ENCODE measurements at places on chromosomes 12 and 14.

GRCh38 chr14:102551995-102552705, 40.3 kb upstream of the RCOR1 start:
- no peak for DNase-seq

DNA sequence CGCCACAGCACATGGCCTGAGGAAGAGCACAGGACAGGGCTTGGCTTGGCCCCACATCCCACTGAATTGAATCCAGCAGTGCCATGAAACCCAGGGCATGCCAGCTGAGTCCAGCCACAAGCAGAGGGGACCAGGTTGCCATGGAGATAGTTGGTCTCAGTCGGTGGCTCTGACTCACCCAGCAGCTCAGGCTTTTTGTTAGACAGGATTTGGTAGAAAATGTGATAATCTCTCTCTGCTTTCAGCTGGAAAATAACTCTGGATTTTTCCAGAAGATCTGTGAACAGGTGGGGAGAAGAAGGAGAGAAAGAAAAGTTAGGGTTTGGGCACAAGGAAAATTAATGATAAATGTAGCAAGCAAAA, 4.8 kb downstream of the MYH7 start:
- no peak for DNase-seq

GRCh38 chr14:76168531-76168930, 16.8 kb downstream of the GPATCH2L start:
- DNase-seq = no peak

DNA sequence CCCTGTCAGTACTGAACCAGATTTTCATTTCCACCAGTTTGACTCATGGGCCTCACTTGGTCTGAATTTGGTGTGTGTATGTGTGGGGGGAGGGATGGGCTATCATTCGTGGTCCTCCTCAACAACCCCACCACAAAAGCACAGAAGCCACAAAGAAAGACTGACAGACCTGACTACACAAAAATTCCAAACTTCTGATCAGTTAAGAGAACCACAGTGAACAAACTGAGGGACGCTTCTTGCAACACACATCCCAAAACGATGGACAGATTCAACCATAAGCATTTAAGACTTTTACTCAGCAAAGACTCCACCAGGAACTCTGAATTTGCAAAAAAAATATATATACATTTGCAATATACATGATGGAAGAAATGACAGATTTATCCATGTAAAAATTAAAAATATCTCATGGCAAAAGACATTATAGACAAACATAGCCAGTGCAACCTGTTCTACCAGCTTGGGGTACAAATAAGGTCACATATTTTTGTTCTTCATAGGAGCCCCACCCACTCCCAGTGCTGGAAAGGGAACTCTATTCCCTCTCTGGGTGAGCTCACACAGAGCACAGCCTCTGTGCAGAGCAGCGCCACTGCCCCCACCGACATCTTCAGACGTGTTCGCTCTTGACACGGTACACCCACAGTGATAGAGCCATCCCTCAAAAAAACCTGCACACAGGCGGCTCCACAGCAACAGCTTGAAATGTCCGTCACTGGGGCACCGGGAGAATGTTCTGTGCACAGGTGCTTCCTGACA, 49.7 kb downstream of the JAG2 start:
- no peak for DNase-seq

DNA sequence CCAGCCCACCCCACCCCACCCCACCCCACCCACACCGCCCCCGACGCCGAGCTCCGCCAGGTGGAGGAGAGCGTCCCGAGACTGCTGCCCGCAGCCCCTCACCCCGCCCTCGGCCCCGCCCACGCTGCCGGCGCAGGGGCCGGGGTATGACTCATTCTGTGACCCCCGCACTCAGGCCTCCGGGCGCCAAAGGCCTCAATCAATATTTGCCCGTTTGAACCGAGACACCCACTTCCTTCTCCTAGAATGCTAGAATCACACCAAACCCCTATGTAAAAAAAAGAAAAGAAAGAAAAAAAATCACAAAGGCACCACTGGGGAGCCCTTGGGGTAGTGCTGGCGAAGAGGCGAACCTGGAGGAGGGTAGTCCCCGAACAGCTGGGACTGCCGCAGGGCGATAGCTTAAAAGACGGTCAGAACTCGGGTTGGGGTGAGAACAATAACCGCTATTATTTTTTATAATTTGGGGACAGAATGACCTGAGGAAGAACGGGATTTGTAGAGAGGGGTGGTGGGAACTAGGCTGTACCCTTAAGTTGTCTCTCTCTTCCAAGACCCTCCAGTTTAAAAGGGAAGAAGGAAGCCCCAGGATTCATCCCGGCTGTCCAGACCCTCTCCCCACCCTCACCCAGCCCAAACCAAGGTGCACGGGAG, 894 bp downstream of the KRT8 start:
- DNase-seq = no peak

- peak; percentile 2 for DNase-seq
Measured at GRCh38 chr14:51552275-51552674, 99.4 kb upstream of the FRMD6 start.
